EL (cell line): ENCODE measurements at places on chromosomes 1 and 21.

DNA sequence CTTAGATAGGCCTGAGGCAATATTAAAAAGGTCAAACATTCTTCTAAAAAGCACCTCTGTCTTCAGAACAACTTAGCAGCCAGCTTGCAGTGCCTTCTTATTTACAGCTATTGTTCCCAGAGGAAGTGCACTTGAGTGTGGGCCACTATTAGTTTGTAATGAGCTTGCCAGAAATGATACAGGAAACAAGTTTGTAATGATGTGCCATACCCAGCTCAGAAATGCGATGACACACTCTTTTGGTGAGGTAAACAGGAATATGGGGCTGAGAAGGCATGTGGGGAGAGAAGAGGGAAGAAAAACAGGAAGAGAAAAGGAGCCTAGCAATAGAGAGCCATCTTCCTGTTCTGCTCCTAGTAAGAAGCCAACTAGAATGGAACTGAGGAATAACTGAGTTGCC, 295.4 kb downstream of the AGBL4 start:
- no peak for DNase-seq

DNA sequence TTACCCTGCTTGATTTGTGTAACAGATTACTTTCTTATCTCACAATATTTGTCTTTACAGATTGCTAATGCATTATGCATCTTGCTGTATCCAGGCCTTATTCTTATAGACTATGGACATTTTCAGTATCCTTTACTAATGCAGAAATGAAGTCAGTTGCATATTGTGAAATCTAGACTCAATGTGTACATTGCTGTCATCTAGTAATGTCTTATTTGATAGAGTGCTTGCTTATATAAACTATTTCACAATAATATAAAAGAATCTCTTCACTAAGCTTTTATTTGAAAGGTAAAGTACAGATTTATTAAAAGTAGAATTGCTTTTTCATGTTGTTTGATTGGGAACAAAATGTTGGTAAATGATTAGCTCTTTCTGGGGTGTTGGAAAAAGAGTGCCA, 39.6 kb downstream of the ALG6 start:
- DNase-seq: no peak

DNA sequence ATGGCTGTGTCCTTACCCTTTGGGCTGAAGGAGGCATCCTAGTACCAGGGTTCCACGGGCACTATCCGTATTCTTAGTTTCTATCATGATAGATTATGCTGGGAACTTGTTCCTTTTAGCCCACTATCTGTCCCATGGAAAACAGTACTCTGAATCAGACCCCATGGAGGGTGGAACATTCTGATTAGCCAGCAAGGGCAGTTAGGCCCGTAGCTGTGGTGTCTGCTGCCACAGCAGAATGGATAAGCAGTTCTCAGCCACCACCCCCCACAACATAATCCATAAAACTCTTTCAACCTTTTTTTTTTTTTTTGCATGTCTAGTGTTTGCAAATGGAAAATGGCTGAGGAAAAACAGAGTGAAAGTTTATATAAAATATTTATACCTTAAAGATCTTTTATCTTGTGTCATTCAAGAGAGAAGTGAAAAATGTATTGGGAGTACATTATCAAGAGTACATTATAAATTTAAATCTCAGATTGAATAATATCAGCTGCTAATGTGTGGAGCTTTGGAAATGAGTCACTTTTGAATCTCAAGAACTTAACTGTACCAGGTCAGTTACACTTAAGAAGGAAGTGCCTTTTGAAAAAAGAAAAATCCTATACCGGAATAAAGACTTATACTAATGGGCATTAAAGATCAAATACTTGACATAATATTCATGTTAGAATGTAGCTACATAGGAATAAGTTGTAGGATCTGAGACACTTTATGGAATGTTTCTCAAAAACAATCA, 80.3 kb downstream of the NFIA start:
- no peak for DNase-seq

GRCh38 chr1:216807696-216808095, 84.5 kb upstream of the ESRRG start:
- peak; percentile 7 for DNase-seq

DNA sequence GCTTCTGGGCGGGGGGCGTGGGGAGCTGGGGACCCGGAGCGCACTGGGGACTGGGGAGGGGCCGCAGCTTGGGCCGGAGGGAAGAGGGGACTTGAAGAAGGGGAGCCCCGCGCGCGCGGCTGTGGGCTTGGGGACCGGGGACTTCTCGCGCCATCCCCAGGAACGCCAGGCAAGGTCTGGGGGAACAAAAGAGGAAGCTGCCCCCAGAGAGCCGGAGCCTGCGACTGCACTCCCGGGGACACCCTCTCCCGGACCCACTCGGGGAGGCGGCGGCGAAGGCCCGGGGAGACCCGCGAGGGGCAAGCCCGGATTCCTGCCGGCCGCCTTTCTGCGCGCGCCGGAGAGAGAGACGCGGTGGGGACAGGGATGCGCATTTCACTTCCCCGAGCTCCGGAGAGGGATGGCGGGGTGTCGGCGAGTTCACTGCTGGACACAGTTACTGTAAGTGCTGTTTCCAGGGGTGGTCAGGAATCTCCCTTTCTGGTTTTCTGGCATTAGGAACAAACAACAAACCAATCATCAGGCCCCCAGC, 732 bp downstream of the ABCG1 start:
- no peak for DNase-seq

DNA sequence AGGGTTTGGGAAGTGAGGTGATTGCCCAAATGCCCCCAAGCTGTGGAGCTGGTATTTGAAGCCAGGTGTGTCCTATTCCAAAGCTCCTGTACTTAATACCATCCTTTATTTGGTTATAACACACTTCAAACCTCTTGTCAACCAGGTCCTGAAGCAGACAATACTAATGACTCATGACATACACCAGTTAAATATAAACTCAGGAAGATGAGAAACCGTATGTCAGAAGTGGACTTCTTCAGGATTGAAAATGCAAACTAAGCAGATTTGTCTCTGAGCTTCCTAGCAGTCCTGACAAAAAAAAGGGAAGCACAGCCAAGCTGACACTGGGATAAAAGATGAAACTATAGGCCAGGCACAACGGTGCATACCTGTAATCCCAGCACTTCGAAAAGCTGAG, 70.6 kb downstream of the ALPL start:
- no peak for DNase-seq

- DNase-seq: peak; percentile 11
Measured at GRCh38 chr1:225699336-225699735, 46.4 kb upstream of the ENAH start.

DNA sequence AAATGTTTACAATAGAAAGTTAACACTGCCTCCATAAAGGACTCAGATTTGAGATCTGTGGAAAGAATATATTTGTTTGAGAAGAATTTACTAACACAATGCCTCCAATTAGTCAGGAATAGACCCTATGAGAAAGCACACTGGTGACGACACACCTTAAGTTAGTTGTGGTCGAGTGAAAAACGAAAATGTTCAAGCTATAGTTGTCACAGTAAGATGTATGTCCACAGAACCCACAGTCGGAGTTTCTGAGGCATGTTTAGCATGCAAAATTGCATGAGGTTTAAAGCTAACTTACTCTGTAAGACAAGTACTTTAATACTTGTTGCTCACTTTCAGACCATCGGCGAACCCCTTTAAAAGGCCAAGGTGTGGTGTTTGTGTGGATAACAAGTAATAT, 69.9 kb upstream of the SIPA1L2 start:
- DNase-seq: no peak

- peak; percentile 62 for DNase-seq
Measured at GRCh38 chr1:19081218-19081893, 124.9 kb upstream of the IFFO2 start.

DNA sequence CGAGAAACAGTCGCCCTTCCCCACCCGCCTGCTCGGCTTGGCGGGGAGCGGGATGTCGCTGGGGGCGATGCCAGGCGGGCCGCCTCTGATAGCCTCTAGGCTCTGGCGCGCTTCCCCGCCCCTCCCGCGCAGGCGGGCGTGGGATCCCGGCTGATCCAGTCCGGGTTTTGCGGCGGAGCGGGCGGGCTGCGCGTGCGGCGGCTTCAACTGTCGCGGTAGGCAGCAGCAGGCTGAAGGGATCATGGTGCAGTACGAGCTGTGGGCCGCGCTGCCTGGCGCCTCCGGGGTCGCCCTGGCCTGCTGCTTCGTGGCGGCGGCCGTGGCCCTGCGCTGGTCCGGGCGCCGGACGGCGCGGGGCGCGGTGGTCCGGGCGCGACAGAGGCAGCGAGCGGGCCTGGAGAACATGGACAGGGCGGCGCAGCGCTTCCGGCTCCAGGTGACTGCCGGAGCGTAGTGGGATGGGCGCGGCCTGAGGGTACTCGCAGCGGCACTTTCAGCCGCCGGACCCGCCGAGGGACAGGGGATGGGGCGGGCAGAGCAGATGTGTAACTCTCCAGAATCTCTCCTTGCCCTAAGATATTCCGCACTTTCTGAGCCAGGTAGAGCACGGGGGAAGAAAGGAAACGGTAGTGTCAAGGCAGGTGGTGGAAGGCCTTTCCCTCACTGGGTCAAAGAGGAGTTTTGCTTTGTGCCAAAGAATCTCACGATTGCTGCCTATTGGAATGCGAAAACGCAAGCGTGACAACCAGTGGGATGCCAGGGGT, at the start of gene FAAH:
FAAH (plus strand) TSS at position 210 of the 764 bp plus-strand sequence; CDS start at position 242, 32 bp downstream.
- DNase-seq: peak; percentile 35

DNA sequence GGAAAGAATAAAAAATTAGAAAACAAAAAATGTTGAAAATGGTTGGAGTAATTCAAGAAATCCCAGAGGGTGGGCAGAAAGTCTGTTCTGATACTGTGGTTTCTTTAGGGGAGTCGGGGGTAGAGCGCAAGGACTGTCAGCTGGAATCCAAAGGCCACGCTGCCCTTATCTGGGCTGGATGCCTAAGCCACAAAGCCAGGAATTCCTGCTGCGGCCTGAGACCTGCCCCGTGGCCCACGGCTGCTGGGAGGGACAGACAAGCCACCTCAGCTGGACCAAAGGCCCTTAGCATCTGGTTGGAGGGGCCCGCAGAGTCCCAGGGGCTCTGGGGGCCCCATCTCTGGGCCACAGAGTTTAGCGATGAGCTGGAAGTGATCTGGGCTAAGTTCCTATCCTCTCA, 60.2 kb downstream of the DMRTB1 start:
- peak; percentile 33 for DNase-seq

DNA sequence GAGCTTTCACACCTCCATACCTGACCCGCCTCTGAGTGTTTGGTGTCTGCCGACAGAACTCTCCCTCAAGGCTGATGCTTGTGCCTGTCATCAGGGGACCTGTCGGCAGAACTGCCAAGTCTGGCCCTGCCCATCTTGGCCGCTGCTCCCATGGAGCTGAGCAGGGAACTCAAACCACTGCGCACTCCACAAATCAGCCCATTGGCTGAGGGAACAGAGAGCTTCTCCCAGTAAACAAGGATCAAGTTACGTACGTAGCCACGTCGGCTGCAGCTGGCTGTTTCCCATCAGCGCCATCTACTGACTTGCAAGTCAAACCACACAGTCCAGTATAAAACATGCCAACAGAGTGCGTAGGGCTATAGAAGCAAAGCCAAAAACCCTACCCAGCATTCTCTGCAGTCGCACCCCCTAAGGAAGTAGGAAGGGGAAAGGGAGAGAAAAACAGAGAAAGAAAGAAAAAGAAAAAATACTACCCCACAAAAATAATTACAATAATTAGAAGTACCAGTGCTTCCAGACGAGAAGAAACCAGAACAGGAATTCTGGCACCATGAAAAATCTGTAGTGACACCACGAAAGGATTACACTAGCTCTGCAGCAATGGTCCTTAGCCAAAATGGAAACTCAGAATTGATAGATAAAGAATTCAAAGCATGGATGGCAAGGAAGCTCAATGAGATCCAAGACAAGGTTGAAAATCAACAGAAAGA, 13.1 kb downstream of the KRTAP13-1 start:
- no peak for DNase-seq

DNA sequence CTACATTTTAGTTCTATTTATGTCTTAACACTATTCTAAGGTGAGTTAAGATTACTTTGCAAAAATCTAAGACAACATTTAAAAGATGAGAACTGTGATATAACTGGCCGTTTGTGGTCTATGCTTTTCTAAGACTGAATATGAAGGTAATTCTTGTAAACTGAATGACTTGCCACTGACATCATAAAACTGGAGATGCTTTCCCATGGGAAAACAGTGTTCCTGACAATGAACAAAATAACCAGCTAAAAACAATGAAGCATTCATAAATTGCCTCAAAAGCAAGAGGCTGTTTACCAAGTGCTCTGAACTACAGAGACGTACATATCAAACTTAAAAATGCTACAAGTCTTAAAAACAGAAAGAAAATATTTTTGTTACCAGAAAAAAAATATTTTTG, 54.7 kb downstream of the APP start:
- DNase-seq: peak; percentile 47

- DNase-seq: peak; percentile 92
Measured at GRCh38 chr1:214581785-214582184, 21.2 kb upstream of the CENPF start.

DNA sequence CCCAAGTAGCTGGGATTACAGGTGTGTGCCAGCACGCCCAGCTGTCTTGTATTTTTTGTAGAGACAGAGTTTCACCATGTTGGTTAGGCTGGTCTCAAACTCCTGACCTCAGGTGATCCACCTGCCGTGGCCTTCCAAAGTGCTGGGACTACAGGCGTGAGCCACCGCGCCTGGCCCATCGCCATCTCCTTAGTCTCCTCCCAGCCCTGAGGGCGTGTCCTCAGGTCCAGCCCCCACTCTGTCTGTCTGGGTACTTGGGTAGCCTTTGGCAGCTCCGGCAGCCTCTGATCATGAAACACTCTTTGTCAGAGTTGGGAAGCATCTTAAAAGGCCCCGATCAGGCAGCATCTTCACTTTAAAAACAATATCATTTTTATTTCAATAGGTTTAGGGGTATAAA, 90.3 kb upstream of the DISP3 start:
- DNase-seq: no peak

DNA sequence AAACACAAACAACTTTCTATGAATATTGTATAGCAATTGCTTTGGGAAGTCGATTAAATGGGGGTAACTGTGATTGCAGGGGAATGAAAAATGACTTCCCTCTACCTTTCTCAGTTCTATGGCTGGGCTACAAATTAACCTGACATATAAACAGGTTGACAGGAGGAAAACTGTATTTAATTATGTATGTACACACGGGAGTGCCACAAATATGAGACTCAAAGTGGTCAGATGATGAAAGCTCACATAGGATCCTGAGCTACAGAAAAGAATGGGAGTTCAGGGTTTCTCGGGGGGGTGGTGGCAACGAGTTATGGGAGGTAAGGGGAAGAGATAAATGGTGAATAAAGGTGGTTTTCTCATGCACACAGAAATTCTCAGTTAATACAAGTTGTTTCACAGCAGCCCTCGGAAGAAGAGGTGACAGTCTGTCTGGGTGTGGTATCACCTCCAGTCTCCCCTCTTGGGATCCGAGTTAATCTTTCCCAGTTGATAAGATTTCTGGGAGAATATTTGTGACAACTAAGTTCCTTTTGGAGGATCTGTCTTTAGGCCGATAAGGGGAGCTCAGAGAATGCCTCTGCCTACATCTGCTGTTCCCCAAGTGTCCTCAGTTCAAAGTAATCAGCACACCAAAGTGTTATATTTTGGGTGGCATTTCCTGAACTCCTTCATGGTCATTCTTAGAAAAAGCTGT, 26.3 kb downstream of the GADD45A start:
- no peak for DNase-seq

- DNase-seq: no peak
Measured at GRCh38 chr1:10753299-10753698, 43.1 kb downstream of the CASZ1 start.

GRCh38 chr21:33666153-33666552, 23.9 kb downstream of the ITSN1 start:
- DNase-seq: no peak

- no peak for DNase-seq
Measured at GRCh38 chr1:18010408-18010807, 97.2 kb upstream of the IGSF21 start.
